ENCODE measurements at places on chromosomes 6 and 20.
A peak's percentile ranks its signal among the peaks of the same experiment; 100 is the strongest.

DNA sequence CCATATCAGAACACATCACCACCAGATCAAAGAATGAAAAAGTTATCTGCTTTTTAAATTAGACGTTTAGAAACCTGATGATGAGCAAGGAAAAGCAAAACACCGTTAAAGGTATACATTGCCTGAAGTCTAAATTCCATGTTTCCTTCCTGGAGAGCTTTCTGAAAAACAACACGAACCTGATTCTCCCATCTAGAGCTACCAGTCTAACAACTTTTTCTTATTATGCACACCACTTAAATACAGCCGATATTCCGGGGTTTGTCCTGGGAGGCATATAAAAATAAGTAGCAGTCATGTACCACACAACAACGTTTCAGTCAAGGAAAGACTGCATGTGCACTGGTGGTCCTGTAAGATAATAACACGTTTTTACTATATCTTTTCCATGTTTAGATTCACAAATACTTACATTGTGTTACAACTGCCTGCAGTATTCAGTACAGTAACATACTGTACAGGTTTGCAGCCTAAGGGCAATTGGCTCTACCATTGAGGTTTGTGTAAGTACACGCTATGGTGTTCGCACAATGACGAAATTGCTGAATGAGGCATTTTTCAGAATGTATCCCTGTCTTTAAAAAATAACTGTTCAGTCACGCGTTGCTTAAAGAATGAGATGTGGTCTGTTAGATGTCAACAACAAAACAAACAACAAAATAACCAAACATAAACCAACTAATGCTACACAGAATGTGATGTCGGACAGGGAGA is 19.1 kb upstream of the LYRM2 start:
- no peak for DNase-seq

GRCh38 chr20:60034231-60035110 is 76.2 kb downstream of the CDH26 start:
- DNase-seq: no peak

- peak; percentile 79 for DNase-seq
These were observed 62.5 kb upstream of the TIAM2 start for GRCh38 chr6:154932515-154933027.

DNA sequence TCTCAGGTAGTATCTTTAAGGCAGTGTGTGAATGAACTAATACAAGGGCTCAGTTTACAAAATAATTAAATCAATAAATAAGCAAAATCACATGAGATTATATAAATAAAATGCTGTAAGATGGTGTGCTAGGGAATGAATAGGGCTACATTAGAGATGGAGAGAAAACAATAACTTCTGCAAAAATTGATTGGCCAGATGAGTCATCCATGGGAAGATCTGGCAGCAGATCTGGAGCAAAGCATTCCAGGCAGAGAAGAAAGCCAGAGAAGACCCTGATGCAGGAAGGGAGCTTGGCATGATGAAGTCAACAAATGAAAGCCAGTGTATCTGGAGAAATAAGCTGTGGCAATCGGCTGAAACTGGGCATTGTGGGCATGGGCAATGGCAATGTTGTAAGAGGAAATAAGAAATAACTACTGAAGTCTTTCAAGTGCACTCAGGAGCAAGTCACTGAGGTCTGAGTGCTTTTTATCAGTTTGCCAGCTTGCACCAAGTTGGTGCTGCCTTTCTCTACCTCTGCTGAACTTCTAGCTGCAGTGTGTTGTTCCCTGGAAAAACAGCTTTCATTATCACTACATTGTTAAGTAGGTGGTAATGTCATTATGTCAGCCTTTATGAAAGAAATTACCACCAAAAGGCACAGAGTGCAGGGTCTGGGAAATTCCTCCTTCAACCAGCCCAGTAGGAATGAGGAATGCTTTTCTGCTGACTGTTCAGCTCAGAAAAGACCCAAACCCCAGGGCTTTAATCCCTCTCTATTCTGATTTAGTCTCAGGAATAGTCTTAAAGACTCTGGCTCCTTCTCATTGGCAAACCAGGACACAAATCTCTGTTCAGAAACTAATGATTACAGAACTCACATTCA is 231.6 kb downstream of the HTR1B start:
- no peak for DNase-seq

DNA sequence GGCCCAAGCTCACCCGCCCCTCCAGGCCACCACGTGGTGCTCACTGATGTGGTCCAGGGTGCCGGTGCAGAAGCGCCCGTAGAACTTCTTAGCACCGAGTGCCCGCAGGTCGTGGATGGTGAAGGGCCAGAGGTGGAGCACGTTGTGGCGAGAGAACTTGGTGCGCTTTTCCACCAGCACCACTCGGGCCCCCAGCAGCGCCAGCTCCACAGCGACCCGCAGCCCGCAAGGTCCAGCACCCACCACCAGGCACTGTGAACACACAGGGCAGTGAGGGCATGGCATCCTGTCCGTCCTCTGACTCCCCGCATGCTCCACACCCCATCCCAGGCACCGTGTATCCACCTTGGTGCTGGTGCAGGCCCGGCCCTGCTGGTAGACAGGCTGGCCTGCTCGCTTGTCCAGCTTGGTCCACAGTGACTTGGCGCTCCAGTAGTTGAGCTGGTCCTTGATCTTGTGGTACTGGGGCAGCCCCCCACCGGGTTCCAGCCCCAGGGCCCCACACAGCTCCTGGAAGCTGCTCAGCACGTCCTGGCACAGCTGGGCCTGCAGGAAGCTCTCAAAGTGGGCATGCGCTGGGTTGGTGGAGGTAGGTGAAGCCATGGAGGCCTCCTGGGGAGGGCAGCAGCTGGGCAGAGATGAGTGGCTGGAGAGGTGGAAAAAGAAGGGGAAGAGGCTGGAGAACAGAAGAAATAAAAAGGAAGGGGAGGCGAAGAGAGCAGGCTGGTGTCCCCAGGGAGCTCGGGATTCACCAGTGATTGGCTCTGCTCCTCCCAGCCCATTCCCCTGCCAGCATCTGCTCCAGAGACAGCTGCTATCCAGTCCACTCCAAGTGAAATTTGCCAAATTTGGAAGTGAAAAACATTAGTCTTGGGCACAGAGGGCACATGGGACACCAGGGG is 1.7 kb downstream of the MICAL1 start:
- DNase-seq: no peak

- DNase-seq: no peak
These were observed 60.1 kb downstream of the MMS22L start for GRCh38 chr6:97222903-97223302.

DNA sequence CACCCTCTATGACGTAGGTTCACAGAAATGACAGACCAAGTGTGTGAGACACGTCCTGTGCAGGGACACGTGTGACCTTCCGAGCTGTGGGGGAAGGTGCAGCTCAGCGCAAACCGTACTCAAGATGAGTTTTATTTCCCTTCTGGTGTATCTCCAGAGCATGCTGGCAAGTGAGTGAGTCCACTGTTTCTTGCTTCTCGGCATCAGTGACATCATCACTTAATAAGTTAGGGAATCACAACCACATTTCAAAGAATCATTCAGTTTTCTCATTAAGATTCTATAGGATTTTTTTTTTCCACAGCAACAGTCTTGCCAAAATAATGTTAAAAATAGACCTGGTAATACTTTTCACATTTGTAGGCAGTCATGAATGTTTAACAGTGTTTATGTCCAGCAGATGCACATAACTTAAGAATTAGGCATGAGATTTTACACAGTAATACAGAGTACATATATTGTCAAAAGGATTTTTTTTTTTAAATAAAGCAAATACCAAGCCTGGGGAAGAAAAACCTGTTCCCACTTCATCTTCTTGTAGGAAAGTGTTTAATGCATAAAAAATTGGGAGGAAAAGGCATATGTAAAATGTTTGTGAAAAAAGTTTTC is 417.8 kb downstream of the CDC5L start:
- DNase-seq: no peak

DNA sequence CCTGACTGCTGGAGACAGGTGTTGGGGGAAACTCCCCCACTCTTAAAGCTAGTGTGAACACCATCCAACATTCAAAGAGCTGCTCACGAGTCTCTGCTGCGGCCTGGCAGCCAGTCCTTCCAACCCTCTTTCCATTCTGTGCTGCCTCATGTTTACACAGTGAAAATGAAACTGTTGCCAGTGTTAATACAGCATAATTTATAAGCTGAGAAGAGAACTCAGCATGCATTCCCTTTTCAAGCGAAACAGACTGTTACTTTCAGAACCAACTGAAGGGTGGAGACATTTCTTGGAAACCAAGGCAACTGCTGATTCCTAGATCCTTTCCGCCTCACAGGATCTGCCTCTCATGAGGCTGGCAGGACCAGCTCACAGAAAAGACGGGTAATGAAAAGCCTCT is 533.8 kb upstream of the ID4 start:
- no peak for DNase-seq

- peak; percentile 71 for DNase-seq
These were observed 2.2 kb upstream of the STXBP5 start for GRCh38 chr6:147201885-147202515.

- no peak for DNase-seq
These were observed 387.1 kb upstream of the JARID2 start for GRCh38 chr6:14858808-14859207.

GRCh38 chr6:46407776-46408530 is 83.3 kb downstream of the RCAN2 start:
- DNase-seq: no peak

- no peak for DNase-seq
These were observed 281.7 kb upstream of the GJE1 start for GRCh38 chr6:141851063-141851462.

GRCh38 chr6:16344756-16345155 is 106.4 kb downstream of the GMPR start:
- DNase-seq: no peak

DNA sequence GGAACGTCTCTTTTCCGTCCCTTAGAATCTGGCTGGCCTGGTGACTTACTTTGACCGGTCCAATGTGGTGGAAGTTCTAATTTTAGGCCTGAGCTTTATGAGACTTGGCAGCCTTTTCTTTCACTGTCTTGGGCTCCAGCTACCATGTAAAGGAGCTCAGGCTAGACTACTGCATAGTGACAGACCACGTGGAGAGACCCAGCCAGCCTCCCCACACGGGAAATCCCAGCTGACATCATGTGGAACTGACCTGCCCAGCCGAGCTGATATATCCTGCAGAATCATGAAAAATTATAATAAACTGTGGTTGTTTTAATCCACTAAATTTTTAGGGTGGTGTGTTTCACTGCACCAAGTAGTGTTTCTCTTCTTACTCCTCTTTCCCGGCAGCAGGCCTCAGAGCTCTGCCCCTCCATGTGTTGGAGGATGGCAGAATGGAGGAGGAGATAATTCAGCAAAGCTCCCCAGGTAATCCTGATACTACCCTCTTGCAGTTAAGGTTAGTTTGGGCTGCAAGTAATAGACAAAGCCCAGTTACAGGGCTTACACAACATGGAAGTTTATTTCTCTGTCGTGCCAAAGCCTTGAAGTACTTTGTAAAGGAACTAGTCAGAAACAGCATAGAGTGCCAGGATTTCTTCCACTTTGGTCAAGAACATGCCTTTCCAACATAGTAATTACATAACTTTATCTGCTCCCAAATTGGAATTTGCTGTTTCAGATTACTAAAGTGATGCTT is 87.5 kb downstream of the SH3BGRL2 start:
- no peak for DNase-seq

- no peak for DNase-seq
These were observed 70.0 kb upstream of the FRMD1 start for GRCh38 chr6:168149015-168149414.

- no peak for DNase-seq
These were observed 10.7 kb downstream of the DLL1 start for GRCh38 chr6:170279977-170280688.

- DNase-seq: peak; percentile 64
These were observed 2.0 kb upstream of the PLCG1 start for GRCh38 chr20:41135187-41135887.

- DNase-seq: no peak
These were observed 504.4 kb downstream of the BCKDHB start for GRCh38 chr6:80610846-80611245.

GRCh38 chr20:52172392-52173047 is 19.1 kb downstream of the ZFP64 start:
- no peak for DNase-seq

DNA sequence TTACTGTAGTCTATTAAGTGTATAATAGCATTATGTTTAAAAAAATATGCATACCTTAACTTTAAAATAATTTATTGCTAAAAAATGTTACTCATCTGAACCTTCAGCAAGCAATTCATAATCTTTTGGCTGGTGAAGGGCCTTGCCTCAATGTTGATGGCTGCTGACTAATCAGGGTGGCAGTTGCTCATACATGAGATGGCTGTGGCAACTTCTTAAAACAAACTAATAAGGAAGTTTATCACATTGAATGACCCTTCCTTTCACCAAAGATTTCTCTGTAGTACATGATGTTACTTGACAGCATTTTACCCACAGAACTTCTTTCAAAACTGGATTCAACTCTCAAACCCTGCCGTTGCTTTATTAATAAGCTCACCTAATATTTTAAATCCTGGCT is 84.0 kb downstream of the TASP1 start:
- DNase-seq: peak; percentile 3

GRCh38 chr6:133955582-133956415 is 2.8 kb downstream of the TBPL1 start:
- no peak for DNase-seq

- no peak for DNase-seq
These were observed 353.2 kb downstream of the BTBD3 start for GRCh38 chr20:12270863-12271262.

- DNase-seq: no peak
These were observed 385.1 kb downstream of the SMOC2 start for GRCh38 chr6:168826078-168826390.

GRCh38 chr6:116763048-116763447 is 2.5 kb downstream of the FAM162B start:
- no peak for DNase-seq

GRCh38 chr6:156379392-156380289 is 397.5 kb upstream of the ARID1B start:
- DNase-seq: no peak

DNA sequence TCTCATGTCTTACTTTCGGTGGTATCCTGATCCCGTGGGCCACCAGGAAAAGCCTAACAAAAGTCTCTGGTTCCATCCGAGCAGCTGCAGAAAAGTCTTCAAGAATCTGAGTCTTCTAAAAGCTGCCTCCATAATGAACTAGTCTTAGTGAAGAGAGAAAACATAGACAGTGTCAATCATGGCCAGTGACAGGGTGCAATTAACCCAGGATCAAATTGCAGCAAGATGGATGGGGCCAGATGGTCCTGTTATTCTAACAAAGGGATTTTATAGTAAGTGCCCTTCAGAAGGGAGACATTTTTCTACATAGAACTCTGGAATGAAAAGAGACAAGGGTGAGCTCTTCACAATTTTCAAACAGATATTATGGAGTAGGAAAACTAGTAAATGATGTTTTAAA is 281.6 kb upstream of the ZFP64 start:
- DNase-seq: no peak
